Glutamatergic neuron (in vitro differentiated cells): ENCODE measurements at places on chromosomes 2 and 18. TPM values are rescaled to one million over a fixed set of nuclear protein-coding genes. Genes with fewer than 3 reads are reported as not detected.

DNA sequence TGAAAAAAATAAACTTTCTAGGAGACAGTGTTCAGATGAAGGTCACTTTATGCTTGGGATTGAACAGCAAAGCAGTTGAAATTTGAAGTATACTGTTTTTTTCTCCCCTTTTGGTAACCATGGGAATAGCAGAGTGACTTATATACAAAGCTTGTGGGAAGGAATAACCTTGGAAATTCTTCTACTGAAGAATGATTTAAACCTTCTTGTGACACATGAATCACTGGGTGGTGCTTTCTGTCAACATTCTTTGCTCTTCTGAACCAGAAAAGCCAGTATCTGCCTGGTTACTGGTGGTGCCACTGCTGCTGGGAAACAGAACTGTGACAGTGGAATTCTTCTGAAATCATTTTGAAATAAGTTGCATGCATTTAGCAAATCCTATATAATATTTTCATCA lies 39.4 kb upstream of the RND3 start:
- no peaks in the 10 kb centered on the region for H3K4me1 ChIP-seq
- H3K27ac ChIP-seq, result no peak overlapping the region
- no peak overlapping the region for H3K4me3 ChIP-seq
- no peaks in the 10 kb centered on the region for H3K36me3 ChIP-seq
- no peak for DNase-seq
- peaks cover 1% of the 10 kb centered on the region for H3K27me3 ChIP-seq

DNA sequence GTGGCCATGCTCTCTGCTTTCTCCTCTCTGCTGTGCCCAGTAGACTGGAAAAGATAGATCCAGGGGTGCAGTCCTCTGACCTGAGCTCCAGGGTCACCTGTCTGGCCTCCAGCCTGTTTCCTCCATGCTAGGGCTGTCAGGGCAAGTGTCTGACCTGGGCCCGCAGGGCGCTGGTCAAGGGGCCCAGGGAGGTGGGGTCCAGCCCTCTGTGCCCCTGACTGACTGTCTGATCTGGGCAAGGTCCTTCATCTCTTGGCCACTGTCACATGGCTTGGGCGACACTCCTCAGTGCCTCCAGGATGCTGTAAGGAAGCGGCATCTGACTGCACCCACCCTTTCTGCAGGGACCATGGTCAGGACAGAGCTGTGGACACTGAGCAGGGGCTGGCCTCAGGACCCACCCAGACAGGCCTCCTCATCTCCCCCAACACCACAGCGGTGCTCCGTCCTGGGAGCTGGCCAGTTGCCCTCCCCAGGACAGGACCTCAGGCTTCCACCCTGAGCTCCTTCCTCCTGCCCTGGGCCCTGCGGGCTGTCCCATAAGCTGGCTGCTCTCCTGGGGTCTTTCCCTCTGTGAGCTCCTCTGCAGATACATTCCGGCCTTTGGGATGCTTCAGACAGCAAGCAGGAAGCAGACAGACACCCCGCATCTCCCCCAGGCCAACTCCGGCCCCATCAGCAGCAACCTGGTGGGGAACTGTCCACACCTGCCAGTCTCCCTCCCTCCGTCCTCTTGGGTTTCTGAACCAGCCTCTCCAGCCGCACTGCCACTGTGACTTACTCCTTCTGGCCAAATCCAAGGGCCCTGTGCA lies 21.2 kb upstream of the ALPI start:
- no peak overlapping the region for H3K4me3 ChIP-seq
- no peak for DNase-seq
- H3K27me3 ChIP-seq, result peaks cover 8% of the 10 kb centered on the region
- no peak overlapping the region for H3K27ac ChIP-seq

- H3K36me3 ChIP-seq, result peaks cover 4% of the 10 kb centered on the region
- no peaks in the 10 kb centered on the region for H3K4me1 ChIP-seq
- no peaks in the 10 kb centered on the region for H3K27me3 ChIP-seq
- no peak for DNase-seq
- no peak overlapping the region for H3K4me3 ChIP-seq
These were observed 65.5 kb downstream of the MTX2 start for GRCh38 chr2:176334729-176335128.

- DNase-seq, result no peak
- no peak overlapping the region for H3K27ac ChIP-seq
- H3K27me3 ChIP-seq, result peaks cover 3% of the 10 kb centered on the region
- no peaks in the 10 kb centered on the region for H3K36me3 ChIP-seq
- no peak overlapping the region for H3K4me3 ChIP-seq
These were observed 144.1 kb downstream of the FHOD3 start for GRCh38 chr18:36441426-36442240.

GRCh38 chr18:48222118-48222517 lies 187.1 kb downstream of the ZBTB7C start:
- peaks cover 5% of the 10 kb centered on the region for H3K36me3 ChIP-seq
- peaks cover 4% of the 10 kb centered on the region for H3K27me3 ChIP-seq
- peaks cover 11% of the 10 kb centered on the region for H3K4me1 ChIP-seq
- H3K4me3 ChIP-seq, result no peak overlapping the region
- no peak for DNase-seq

The AOX1 gene
- total RNA-seq, result 0.32 TPM

The GBX2 gene
- total RNA-seq, result 1.2 TPM

The SLC39A6 gene
- 113 TPM for total RNA-seq

The GALNT14 gene
- 14.4 TPM for total RNA-seq

The FASTKD1 gene
- total RNA-seq, result 38.1 TPM
